ENCODE measurements at places on chromosomes 7 and 10.
A peak's percentile ranks its signal among the peaks of the same experiment; 100 is the strongest.

GRCh38 chr10:114824391-114824790, 2.8 kb downstream of the FHIP2A start:
- DNase-seq: no peak

DNA sequence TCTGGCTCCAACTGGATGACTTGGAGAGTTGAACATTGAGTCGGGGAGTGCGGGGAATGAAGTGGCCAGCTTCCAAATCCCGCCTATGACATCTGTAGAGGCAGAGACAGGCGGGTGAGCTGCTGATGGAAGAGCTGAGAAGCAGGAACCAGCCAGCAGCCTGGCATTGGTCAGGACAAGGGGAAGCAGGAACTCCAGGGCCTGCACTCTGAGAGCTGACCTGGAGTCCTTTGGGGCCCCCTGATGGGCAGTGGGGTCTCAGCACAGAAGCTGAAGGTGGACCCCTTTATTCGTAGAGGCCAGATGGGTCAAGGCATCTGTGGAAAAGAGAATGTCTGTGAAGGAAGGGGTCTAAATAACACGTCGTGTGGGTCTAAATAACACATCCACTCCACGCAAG, 57.0 kb downstream of the SEC61G start:
- no peak for DNase-seq

DNA sequence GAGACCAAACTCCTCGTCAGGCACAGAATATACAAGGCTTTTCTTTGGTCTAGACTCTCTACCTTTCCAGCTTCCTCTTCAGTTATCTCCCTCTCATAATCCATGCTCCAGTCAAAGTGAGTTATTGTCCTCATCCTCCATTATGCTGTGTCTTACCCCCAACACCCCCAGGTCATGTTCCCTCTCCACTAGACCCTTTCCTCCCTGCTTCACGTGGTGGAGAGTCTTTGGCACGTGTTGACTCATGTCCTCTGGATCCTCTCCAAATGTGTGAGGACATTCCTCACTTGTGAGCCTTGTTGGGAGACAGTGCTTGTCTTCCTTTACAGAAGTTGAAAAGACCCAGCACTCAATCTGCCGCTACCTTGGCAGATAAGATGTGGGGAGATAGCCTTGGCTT, 36.0 kb upstream of the DLD start:
- DNase-seq: no peak

- DNase-seq: no peak
Observed at GRCh38 chr10:34762156-34762555, 52.9 kb downstream of the PARD3 start.

- DNase-seq: no peak
Observed at GRCh38 chr10:80408242-80409101, at the start of gene PRXL2A. Gene PRXL2A, plus strand, starts transcription at chr10:80408551. Its CDS starts 11,917 bp downstream, at chr10:80420468.

GRCh38 chr10:70954381-70955176, 66.2 kb upstream of the PCBD1 start:
- DNase-seq: no peak

DNA sequence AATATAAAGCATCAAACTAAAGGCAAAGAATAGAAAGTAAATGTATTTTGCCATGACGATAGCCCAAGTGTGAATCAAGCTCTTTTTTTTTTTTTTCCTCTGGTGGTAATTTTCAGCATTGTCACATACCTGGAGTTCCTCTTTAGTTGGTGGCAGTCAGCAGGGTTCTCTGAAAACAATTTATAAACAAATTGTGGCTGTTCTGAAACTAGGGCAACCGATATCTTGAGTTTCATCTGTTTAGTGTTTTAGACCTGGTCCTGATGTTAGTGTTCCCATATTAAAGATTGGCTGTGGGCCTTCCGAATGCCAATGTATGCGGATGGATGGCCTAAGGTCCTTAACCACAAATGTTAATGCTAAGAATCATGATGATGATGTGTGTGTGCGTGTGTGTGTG, 713.1 kb downstream of the GATA3 start:
- no peak for DNase-seq

GRCh38 chr10:88008866-88009470, 145.5 kb downstream of the PTEN start:
- no peak for DNase-seq

GRCh38 chr7:80521809-80522208, 9.9 kb upstream of the GNAT3 start:
- no peak for DNase-seq

DNA sequence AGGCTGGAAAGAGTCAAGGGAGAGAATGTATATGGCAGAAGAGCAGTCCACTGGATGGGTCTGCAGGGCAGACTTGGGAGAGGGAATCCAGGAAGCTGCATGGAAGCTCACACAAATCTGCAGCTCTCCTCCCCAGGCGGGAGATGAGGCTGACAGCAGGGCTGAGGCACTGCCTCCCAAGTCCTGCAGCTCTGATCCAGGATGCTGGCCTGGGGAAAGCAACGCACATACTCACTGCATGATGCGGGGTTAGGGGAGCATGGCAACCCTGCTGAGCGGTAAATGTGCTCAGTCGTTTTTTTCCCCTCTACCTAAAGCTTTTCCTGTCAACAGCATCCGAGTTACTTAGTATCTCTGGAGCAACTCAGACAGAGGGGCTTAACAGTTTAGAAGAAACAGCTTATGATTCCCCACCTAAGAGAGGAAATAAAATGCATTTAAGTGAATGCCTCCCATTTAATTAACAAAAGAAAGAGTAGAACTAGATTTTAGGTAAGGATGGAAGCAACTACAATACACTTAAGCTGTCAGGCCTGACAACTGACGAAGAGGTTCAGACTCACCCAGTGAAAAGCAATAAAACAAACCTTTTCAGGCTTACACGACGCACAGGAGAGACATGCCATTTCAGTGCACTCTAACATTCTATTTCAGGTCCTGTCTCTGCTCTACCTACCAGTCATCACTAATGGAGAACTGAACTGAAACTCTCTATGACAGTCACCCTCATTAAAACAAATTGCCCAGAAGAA, 37.0 kb downstream of the CHCHD3 start:
- no peak for DNase-seq

DNA sequence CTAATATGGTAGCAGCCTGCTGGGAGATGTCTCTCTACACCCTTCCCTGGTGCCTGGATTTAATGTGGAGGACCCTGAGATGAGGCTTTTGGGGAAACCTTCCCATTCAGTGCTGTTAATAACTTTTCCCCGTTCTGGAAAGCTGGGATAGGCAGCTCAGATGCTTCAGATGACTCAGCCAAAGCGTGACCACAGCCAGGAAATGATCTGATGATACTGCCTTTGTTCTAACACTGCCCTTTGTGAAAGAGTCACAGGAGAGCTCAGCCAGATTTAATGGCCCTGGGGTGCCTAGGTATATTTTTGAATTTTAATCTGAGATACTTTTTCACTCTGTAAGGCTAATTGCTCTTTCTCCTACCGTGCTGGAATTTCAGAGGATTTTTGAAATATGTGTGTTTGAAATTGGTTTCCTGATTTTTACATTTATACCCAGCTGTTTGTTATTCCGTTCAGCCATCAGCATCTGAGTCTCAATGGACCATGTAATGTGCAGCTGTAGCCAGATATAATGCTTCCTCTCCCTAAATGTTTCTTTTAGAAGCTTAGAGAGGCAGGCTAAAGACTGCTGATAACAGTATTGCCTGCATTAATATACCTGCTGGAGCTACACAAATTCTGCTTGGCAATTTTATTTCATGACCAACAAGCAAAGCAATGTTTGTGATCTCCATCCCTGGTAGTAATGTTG, 17.8 kb downstream of the CELF2 start:
- DNase-seq: peak; percentile 44

GRCh38 chr7:116953372-116953905, at the start of gene ST7:
Gene ST7, plus strand, starts transcription at chr7:116953501. Its CDS starts 40 bp downstream, at chr7:116953541.
- DNase-seq: no peak

- peak; percentile 19 for DNase-seq
Observed at GRCh38 chr7:54705436-54705835, 53.6 kb downstream of the SEC61G start.

GRCh38 chr7:110830778-110831177, 260.1 kb upstream of the LRRN3 start:
- no peak for DNase-seq

DNA sequence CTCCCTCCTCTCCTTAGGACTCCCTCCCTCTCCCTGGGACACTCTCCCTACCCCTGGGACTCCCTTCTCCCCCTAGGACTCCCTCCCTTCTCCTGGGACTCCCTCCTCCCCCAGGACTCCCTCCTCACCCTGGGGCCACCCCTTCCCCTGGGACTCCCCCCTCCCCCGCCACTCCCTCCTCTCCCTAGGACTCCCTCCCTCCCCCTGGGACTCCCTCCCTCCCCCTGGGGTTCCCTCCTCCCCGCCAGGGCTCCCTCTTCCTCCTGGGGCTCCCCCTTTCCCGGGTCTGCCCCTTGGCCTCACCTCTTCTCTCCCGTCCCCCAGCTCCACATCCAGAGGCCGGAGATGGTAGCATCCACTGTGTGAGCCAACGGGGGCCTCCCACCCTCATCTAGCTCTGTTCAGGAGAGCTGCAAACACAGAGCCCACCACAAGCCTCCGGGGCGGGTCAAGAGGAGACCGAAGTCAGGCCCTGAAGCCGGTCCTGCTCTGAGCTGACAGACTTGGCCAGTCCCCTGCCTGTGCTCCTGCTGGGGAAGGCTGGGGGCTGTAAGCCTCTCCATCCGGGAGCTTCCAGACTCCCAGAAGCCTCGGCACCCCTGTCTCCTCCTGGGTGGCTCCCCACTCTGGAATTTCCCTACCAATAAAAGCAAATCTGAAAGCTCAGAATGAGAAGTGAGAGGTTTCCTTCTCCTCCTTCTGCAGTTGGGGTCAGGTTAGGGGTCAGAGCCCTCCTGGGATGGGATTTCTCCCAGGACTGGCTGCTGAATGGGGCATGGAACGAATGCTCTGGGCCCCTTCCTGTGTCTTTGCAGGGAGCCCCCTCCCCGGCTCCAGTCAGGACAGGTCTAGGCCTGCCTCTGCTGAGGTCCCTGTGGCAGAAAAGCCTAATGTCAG, 1.4 kb upstream of the MUC17 start:
- DNase-seq: no peak

DNA sequence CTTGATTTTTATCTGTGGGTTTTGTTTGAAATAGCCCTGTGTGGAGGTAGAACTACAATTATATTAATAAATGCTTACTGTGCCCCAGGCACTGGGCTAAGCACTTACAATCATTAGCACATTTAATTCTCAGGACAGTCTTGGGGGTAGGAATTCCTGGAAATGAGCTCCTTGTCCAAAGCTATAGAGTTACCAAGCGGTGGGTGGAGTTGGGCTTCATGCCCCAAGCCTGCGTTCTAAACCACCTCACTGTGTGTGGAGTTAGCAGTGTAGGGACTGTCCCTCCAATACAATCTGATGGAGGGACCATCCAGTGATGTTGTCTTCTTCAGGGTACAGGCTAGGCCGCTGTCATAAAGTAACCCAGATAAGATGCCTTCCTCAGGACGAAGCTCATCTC, 49.7 kb downstream of the PALD1 start:
- no peak for DNase-seq

DNA sequence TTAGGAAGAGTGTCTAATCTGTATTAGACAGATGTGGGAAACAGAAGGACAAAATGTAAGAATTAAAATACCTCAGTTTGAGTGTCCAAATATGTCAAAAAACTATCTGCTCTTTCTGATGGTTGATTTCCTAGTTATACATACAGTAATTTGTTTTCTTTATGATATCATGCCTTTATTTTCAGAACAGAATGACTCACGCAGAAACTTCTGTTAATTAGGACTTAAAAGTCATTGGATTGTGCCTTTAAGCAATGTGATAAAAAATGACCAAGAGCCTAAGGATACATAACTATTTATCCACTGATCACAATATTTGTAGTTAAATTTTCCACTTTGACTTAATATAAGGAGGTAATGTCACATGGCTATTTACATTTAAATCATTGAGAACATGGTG, 206.7 kb upstream of the PTPRZ1 start:
- no peak for DNase-seq

- no peak for DNase-seq
Observed at GRCh38 chr10:126270111-126270510, 118.2 kb downstream of the ADAM12 start.

DNA sequence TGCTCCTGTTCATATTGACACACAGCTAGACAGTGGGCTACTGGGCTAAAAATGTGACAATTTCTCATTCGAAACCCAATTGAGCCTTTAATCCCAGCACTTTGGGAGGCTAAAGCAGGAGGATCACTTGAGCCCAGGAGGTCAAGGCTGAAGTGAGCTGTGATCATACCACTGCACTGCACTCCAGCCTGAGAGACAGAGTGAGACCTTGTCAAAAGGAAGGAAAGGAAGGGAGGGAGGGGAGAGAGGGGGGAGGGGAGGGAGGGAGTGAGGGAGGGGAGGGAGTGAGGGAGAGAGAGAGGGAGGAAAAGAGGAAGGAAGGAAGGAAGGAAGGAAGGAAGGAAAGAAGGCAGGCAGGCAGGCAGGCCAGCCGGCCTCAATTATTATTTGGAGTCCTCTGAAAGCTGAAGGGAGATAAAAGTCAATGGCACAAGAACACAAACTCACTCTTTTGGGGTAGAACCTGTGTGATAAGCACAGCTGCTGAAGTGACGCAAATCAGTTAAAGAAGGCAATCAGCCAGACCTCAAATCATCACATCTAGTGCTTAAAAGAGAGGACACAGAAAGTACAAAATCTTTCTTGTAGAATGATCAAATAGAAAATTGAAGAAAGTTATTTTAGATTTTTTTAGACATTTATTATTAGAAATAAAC, 98.1 kb downstream of the CCDC71L start:
- no peak for DNase-seq

DNA sequence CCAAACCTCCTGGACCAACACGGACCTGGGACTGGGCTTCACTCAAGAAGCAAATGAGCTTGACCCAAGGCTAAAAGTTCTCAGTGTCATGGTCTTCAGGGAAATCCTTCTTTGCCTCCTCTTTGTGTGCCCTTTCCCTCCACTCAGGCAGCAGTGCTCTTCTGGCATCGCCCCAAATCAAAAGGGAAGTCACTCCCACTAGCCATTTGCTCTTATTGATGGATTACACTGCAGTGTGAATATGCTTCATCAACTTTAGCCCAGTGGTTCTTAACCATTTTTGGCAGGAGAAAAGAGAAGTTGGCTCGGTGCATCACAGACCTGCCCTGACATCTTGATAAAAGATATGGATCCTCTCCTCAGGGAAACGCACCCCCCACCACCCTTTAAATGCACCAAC, 19.2 kb upstream of the IKZF1 start:
- DNase-seq: no peak

GRCh38 chr7:71403202-71403946, 271.4 kb downstream of the GALNT17 start:
- no peak for DNase-seq

DNA sequence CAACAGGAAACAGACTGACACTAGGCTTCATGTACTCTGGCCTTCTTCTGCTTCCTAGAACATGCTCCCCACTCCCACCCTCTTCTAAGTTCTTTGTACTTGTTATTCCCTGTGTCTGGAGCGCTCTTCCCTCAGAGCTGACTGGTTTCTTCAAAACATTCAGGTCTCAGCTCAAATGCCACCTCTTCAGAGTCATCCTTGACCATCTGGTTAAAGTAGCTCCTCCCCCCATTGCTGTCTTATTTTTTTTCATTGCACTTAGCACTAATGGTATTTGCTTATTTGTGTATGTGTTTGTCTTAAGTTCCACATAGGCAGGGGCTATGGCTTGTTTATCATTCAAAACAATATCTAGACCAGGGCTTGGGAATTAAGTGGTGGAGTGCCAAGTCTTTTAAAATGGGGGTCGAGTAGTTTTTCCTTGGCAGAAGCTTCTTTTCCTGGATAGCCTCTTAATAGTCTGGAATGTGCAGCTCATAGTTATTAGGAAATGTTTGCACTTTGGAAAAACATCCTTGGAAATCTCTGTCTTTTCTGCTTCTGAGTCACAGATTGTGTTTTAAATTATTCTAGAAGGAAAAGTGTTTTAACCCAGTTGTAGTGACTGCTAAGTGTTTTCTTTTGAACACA, 60.0 kb downstream of the RALA start:
- no peak for DNase-seq

Data from non-pigmented ciliary epithelial cell (primary cell).